ENCODE measurements at places on chromosomes 6 and 20.

DNA sequence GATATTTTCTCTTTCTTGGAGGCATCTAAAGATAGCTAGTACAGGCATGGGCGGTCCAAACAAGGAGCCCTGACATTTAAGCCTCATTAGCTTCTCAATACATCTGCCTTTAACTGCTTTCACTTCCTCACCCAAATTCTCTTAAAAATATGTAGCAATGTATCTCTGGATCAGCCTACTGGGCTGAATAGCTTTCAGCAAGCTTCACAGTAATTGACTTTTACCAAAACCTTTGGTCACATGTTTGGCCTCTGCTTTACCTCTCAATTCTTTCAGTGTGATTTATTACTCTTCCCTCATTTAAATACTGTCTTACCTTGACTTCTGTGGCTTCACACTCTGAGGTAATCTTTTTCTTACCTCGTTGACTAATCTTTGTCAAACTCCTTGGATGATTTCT, 1618.1 kb downstream of the GRIK2 start:
- DNase-seq: no peak

GRCh38 chr6:112310439-112311125, 36.5 kb upstream of the RFPL4B start:
- no peak for DNase-seq

GRCh38 chr20:55456316-55456940, 548.9 kb downstream of the CBLN4 start:
- DNase-seq: no peak

DNA sequence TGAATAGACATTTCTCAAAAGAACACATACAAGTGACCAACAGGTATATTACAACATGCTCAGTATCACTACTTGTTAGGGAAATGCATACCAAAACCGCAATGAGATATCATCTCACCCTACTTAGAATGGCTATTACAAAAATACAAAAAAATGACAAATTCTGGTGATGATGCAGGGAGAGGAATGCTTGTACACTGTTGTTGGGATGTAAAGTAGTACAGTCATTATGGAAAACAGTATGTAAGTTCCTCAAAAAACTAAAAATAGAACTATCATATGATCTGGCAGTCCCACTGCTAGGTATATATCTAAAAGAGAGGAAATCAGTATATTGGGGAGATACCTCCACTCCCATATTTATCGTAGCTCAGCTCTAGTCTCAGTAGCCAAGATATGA, 10.9 kb upstream of the SLC17A5 start:
- DNase-seq: no peak

GRCh38 chr6:133426038-133426437, 184.9 kb downstream of the EYA4 start:
- DNase-seq: no peak

- no peak for DNase-seq
These were observed 6.4 kb upstream of the PDYN start for GRCh38 chr20:2000285-2000684.

DNA sequence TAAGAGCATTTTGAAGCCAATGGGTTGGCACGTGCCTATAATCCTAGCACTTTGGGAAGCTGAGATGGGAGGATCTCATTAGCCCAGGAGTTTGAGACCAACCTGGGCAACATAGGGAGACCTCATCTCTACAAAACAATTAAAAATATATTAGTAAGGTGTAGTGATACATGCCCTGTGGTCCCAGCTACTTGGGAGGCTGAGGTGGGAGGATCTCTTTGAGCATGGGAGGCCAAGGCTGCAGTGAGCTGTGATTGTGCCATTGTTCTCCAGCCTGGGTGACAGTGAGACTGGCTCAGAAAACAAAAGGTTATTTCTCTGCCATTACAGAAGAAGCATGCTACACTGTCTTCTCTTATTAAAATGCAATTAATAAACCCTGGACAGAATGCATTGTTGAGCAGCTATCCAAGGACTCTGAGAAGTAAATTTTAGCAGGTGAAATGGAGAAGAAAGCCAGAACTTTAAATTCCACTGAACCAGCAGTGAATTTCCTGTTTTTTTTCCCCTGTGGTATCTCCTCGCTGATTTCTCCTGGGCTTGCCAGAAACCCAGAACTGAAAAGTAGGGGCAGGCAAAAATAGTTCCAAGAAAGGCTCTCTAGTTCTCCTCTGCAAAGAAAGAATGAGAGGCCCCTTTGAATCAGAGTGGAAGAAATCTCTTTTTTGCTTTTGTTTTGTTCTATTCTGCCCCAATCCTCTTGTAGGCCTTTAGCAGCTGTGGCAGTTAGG, 8.4 kb downstream of the AMD1 start:
- no peak for DNase-seq

- no peak for DNase-seq
These were observed 36.3 kb upstream of the TENT5A start for GRCh38 chr6:81788748-81789147.

GRCh38 chr6:132936646-132937045, 122.3 kb downstream of the RPS12 start:
- no peak for DNase-seq

DNA sequence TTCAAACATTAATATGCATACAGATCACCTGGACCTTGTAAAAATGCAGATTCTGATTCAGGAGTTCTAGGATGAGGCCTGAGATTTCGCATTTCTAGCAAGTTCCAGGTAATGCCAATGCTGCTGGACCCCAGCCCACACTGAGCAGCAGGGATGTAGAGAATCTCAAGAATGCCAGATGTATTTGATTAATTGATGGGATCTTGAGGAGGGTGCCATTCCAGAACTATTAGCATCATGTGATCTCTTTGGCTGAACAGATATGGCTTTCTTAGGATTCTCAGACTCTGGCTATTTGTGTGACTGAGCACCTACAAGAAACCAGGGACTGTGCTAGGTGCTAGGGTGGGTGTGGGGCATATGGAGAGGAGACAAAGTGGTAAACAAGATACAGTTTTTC, 16.5 kb upstream of the SNX3 start:
- no peak for DNase-seq

- DNase-seq: no peak
These were observed 243.5 kb upstream of the PREP start for GRCh38 chr6:105646391-105646867.

DNA sequence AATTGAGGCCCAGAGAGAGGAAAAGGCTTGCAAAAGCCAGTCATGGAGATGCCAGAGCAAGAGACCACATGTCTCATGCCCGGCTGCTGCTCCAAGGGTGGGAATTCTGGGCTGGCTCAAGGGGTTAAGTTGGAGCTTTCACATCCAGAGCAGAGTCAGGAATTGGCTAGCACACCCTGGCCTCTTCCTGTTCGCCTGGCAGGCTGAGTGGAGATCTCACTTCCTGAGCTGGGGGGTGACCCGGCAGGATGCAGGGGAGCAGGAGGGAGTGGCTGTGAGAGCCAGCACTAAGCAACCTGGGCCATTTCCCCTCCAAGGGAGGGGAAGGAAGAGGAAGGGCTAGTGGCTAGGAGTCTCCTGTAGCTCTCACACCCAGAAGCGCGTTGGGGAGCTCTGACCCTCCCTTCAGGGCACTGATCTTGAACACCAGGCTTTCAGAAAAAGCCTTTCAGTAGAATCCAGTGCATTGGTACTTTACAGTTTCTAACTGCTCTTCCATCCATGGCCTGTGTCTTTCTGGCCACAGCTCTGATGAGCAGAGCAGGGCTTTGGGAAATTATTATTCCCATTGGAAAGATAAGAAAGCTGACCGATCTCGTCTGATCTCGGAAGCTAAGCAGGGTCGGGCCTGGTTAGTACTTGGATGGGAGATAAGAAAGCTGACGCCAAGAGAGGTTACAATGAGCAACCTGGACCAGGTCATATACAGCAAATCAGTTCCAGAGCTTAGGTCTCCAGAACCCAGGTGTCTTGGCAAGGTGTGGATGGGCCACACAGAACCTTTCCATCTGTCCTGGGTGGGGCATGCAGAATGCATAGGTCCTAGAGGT, 2.2 kb upstream of the CCM2L start:
- peak; percentile 22 for DNase-seq

DNA sequence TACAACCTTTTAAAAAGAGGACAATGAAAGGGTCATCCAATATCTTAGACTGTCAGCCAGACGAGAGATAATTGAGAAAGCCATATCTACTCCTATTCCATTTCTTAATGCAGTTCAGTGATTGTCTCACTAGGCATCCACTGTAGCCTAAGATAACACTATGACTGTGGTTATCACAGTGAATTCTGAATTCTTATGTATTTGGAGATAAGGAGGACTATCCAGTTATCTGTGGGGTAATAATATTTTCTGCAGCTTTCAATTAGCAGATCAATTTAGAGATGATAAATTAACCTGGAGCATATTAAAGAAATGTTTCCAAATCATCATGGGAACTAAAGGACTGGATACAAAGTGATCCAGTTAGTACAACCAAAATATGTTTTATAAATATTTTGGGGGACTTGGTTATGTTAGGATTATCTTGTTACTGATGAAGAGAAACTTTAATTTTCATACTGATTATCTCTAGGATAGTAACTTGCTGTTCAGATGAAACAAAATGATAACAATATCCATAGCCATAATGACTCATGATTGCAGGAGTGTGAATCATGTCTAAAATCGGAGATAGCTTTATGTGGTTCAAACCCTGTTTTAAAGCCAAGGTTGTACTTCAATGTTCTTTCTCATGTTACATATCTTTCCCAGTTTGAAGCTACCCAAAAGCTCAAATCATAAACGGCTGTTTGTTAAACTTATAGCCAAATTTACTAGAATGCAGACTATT, 1152.0 kb downstream of the HACE1 start:
- no peak for DNase-seq

Measured in uterus (tissue), 4 donors.